ENCODE measurements at places on chromosomes 11 and 22. TPM values are rescaled to one million over a fixed set of nuclear protein-coding genes. Genes with fewer than 3 reads are reported as not detected.

- DNase-seq = no peak
Observed at GRCh38 chr11:76119779-76120178, 86.5 kb downstream of the WNT11 start.

GRCh38 chr22:37782340-37783168 lies 25.2 kb upstream of the GCAT start:
- DNase-seq = no peak

DNA sequence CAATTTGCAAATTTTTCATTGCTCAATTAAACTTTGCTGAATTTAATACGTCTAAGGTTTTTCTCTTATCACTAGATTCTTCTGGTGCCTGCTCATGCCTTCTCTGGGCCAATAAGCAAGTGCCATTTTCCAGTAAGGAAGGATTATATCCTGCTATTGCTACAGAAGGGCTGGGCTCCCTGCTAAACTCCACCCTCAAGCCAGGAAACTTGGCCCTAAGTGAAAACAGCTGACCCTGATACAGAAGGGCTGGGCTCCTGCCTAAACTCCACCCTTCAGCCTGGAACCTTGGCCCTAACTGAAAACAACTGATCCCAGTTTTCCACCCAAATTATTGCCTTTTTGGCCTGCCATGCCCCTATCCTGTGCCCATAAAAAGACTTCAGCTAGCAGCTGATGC lies 385.3 kb downstream of the DYNC2H1 start:
- DNase-seq = no peak

GRCh38 chr11:90639461-90639993 lies 416.7 kb upstream of the CHORDC1 start:
- DNase-seq = no peak

DNA sequence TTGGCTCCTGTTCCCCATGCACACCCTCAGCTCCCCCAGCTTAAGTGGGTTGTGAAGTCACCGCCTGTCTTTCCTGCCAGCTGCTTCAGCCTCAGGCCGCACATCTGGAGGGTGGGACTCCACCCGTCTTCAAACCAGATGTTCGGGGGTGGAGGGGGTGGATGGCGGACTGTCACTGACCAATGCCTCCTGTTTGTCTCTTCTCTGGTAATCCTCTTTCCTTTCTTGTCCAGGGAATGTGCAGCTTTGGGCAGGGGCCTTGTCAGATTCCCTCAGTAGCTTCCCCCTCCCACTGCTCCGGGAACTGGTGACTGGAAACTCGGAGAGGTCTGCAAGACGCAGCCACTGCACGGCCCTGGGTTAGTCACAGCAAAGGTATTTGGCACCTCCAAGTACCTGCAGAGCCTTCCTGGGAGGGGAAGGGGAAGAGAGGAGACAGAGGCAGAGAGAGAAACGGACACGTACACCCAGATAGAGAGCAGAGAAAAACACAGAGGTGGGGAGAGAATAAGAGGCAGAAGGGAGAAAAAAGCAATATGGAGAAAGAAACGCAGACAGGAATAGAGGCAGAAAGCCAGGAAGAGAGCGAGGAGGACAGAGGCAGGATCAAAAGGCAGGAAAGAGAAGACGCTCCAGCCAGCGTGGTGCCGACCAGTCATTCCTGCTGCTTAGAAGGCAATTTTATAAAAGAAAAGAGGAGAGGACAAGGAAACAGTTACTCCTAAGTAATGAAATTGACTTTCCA lies 56.1 kb upstream of the TIMP3 start:
- DNase-seq = no peak

DNA sequence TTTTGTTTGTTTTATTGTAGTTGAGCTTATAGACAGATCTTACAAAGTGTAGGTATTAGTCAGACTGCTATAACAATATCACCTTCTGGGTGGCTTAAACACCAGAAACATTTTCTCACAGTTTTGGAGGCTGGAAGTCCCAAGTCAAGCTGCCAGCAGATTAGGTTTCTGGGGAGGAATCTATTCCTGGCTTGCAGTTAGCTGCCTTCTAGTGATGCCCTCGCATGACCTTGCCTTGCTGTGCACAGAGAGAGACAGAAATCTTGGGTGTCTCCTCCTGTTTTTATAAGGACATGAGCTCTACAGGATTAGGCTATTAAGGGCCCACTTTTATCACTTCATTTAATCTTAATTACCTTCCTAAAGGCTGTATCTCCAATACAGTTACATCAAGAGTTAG lies 1635.2 kb downstream of the FAM181B start:
- DNase-seq = no peak

Gene BCO2
- 9.1 TPM for total RNA-seq

GRCh38 chr22:27629908-27630673 lies 171.5 kb downstream of the MN1 start:
- DNase-seq = no peak

DNA sequence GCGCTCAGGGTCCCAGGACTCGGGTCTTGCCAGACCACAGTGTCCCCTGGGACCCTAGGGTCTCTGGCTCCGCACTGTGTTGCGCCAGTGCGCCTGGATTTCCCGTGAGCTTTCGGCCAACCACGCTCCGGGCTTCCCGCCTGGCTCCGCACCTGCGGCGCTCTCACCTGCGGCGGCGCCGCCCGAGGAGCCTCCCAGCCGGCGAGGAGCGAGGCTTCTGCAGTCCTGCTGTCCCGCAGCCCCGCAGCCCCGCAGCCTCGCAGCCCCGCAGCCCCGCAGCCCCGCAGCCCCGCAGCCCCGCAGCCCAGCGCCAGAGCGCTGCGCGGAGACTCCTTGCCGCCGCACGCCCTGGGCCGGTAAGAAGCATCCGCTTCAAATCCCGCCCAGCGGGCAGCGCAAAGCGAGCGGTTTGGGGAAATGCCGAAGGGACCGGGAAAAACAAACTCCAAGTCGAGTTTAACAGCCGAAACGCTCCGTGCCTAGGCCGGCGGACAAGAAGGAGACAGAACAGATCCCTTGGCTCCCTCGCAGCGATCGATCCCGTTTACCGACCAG lies 939 bp downstream of the ALX4 start:
- DNase-seq = no peak

- DNase-seq = no peak
Observed at GRCh38 chr11:61194169-61194671, 9.1 kb upstream of the PGA3 start.

GRCh38 chr11:69460540-69461257 lies 20.8 kb upstream of the LINC01488 start:
- peak; percentile 46 for DNase-seq

DNA sequence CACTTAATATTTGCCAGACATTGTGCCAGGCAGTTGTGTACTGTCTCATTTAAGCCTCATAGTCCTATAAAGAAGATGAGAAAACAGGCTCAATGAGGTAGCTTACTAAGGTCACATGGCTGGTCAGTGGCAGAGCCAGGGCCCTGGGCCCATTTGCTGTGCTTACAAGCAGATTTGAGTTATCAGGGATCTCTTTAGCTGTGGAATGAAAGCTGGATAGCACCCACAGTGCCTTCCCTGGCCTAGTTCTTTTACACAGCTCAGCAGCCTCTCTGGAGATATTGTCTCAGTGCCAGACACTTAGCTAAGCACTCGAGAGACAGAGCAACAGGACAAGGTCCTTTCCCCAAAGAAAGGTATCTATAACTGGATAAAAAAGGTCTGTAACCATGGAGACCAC lies 6.1 kb downstream of the TMEM86A start:
- DNase-seq = no peak

DNA sequence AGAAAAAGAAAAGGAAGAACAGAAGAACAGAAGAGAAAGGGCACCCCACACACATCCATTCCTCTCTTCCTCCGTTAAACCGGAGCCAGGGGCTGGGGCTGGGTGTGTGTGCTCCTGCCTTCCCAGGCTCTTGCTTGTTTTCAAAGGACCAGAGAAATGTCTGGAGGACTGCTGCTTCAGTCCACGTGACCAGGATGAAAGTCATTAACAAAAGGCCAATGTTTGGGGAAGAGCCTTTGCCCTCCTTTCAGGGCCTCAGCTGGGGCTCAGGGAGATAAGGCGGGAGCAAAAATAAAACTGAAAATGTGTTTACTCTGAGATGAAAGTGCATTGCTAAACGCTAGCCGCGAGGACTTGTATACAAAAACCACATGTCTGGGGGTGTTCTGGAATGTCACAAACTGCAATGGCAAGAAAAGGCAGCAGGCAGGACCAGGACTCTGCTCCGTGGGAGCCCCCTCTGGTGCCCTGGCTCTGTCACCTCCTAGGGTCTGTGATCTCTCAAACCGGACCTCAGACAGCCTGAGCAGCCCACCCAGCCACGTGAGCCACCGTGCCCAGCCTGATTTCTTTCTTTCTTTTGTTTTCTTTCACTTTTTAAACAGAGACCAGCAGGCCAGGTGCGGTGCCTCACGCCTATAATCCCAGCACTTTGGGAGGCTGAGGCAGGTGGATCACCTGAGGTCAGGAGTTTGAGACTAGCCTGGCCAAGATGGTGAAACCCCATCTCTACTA lies 31.6 kb upstream of the MYH9 start:
- DNase-seq = no peak

Gene ROBO4
- 19.7 TPM for total RNA-seq

GRCh38 chr11:78210000-78210608 lies 21.4 kb downstream of the USP35 start:
- DNase-seq = no peak

- DNase-seq = no peak
Observed at GRCh38 chr11:74288161-74288560, 23.3 kb downstream of the P4HA3 start.

DNA sequence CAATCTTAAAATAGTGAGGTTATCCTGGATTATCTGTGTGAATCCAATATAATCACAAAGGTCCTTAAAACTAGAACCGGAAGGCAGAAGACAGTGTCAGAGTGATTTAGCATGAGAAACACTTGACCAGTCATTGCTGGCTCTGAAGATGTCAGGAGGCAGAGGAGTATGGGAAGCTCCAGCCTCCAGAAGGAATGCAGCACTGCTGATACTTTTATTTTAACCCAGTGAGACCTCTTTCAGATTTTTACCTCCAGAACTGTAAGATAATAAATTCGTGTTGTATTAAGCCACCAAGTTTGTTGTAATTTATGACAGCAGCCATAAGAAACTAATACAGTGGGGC lies 134.4 kb upstream of the ZC3H12C start:
- no peak for DNase-seq

DNA sequence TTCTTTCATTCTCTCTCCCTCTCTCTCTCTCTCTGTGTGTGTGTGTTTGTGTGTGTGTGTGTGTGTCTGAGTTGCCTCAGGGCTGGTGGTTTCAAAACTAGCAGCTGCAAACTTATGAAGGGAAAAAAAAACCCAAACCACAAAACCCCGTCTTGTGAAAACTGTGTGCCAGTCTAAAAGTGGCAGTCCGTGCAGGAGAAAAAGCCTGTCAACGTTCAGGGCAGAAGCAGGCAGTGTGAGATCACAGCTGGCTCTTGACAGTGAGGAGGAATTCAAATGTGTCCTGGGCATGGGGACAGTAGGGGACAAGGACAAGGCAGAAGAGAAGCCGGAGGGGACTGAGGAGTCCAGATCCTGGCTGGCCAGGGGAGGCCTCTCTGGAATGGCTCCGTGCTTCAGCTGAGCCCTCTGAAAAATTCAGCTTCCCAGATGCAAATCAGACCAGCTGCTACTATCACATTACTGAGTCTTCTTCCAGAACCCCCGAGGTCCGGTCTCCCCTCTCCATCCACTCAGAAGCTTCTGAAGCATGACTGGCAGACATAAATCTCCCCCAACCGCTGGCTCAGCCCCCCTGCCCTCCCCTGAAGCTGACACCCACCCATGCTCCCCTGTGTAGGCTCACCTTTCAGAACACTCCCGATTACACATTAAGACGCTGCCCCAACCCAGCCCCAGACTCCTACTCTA lies 31.9 kb downstream of the FLI1 start:
- DNase-seq = peak; percentile 56

Gene OTOG
- total RNA-seq = not detected

DNA sequence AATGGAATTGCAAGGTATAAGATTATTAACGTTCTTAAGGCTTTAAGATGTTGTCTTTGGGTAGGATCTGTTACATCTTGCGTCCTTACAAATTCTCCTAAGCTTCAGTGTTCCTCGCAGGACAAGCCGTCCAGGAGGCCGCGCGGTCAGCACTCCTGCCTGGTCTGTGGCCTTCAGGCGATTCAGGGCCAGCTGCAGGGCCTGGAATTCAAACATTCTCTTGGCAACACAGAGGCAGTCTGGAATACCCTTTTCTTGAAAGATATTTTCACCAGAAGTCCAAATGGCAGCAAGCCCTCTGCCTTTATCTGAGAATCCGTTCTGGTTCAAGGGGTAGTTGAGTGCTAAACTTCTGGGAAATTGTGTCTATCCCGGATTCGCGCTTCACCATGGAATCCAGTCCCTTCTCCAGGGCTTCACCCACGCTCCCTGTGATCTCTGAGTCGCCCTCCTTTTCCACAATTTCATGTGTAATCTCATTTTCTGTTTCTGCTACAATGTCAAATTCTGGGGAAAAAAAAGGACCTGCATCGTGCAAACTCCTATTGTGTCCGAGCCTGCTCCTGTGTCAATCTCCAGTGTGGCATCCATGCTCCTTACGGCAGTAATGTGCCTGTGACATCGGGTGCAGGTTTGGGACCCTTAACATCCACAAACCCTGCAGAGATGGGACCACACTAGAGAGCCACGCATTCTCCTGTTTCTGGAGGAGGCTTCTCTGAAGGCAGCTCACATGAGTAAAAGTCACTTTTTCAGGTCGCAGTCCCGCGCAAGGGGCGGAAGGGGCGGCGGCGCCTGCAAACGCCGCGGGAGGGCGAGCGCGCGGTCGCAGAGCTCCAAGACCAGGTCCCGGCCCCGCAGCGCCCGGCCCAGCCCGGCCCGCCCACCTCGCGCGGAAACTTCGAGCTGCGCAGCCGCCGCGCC lies 25.4 kb upstream of the SORL1 start:
- DNase-seq = peak; percentile 64

Gene ANGPTL5
- total RNA-seq = 1.3 TPM

Gene ARHGAP8
- 3.0 TPM for total RNA-seq

DNA sequence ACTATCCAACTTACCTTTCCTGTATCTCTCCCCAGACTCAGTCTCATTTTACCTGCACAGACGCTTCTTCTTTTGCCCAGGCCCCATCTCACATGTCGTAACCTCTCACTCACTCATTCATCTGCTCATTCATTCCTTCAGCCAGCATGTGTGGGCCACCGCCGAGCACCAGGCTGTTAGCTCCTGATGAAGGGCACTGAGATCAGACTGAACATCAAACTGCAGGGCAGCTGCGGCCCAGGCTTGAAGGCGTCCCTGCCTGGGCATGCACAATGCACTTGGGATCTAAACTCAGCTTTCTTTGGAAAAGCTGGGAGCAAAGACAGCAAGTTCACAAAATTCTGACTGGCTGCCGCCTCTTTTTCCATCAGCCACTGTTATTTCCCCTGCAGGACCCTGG lies 1456.3 kb downstream of the BRD1 start:
- DNase-seq = peak; percentile 47

- DNase-seq = no peak
Observed at GRCh38 chr22:36743591-36744412, 32.1 kb downstream of the IFT27 start.

Gene GLB1L2
- 0.94 TPM for total RNA-seq

- no peak for DNase-seq
Observed at GRCh38 chr22:37751449-37752188, 54.8 kb downstream of the TRIOBP start.
